ENCODE measurements at places on chromosomes 6 and 20. TPM values are rescaled to one million over a fixed set of nuclear protein-coding genes. Genes with fewer than 3 reads are reported as not detected.

The C6orf15 gene
- not detected for total RNA-seq

The DEFB124 gene
- total RNA-seq, result not detected

DNA sequence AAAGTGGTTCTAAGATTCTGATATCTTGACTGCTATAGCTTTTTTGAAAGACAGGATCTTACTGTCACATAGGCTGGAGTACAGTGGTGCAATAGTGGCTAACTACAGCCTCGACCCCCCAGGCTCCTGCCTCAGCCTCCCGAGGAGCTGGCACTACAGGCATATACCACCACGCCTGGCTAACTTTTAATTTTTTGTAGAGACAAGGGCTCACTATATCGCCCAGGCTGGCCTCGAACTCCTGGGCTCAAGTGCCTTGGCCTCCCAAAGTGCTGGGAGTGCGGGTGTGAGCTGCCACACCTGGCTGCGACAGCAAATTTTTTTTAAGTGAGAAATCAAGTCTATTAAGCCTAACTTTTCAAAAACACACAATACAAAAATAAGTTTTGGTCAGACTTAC, 106.6 kb downstream of the NOL4L start:
- H3K4me3 ChIP-seq, result no peak overlapping the region
- no peaks in the 10 kb centered on the region for H3K27me3 ChIP-seq
- H3K36me3 ChIP-seq, result no peaks in the 10 kb centered on the region
- no peak for DNase-seq
- H3K27ac ChIP-seq, result no peak overlapping the region
- H3K4me1 ChIP-seq, result peaks cover 21% of the 10 kb centered on the region

- H3K27me3 ChIP-seq, result no peaks in the 10 kb centered on the region
- no peak for DNase-seq
- no peaks in the 10 kb centered on the region for H3K4me1 ChIP-seq
- no peak overlapping the region for H3K4me3 ChIP-seq
- H3K27ac ChIP-seq, result no peak overlapping the region
- H3K36me3 ChIP-seq, result peaks cover 9% of the 10 kb centered on the region
Observed at GRCh38 chr6:104799134-104799657, 60.5 kb downstream of the HACE1 start.

- H3K27me3 ChIP-seq, result no peaks in the 10 kb centered on the region
- no peaks in the 10 kb centered on the region for H3K36me3 ChIP-seq
- no peak overlapping the region for H3K4me3 ChIP-seq
- no peak for DNase-seq
Observed at GRCh38 chr6:40719671-40720374, 132.7 kb upstream of the LRFN2 start.
